ENCODE measurements at places on chromosomes 2 and 18.

DNA sequence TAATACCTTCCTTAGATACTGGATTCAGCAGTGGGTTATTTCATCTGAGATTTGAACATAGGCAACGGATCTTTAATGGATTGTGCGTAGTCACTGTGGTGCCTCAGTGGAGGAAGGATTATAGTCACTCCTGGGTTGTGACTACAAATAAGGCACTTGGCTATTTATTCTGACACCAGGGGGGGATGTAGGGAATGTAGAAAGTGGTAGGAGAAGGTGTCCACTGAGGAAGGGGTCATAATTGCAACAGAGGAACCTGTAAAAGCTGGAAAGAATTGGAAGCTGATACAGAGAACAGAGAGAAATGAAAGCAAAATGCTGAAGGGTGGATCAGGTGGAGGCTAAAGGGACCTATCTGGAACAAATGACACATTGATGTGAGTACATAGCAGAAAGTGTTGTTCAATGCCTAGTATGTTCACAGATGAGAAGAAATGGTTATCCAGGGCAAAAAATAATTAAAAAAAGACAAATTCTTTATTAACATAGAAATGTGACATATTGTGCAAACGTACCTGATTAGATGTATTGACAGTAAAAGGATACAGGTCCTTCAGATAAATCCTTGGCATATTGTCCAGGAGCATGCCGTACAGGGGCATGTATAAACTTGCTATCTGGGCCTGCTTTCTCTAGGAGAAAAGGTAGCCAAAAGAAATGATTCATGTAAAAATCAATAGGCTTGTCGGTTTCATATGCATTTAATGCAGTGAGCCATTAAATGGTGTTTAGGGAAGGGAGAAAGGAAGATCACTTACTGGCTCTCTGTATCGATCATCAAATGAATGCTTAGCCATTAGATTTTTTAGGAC lies 91.2 kb upstream of the CCDC195 start:
- DNase-seq = peak; percentile 20

DNA sequence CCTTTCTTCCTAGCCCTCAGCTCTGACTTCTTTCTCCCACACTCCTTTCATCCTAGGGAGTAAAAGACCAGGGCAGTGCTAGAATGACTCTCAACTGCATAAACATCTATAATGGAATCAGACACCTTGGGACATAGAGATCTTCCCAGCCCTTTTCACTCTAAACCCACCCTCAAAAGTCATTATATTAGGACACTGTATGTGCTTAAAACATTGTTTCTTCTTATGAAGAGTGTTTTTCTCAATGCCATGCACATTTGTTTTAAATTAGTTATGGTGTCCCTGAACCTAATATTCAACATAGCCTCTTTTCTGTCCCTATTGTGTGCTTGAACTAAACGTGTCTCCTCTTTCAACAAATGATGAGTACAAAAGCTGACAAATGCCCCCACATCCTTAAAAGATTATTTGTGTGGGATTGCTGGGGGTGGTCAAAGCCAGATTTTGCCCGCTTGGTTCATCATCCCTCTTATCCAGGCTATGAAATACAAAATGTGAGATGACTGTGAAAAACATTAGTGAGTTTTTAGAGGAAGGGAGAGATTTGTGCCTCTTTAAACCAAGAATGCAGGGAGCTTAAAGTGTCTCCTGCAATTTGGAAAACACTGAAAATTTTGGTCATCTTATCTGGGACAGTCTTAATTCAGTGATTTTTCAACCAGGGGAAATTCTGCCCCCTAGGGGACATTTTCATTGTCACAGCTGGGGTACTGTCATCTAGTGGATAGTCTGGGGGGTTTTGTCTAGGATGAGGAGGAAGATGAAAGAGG lies 29.0 kb downstream of the SERPINB5 start:
- peak; percentile 63 for DNase-seq

- no peak for DNase-seq
These were observed 218.2 kb upstream of the CELF4 start for GRCh38 chr18:37783771-37784170.

GRCh38 chr2:235064976-235065375 lies 113.2 kb downstream of the SH3BP4 start:
- no peak for DNase-seq

DNA sequence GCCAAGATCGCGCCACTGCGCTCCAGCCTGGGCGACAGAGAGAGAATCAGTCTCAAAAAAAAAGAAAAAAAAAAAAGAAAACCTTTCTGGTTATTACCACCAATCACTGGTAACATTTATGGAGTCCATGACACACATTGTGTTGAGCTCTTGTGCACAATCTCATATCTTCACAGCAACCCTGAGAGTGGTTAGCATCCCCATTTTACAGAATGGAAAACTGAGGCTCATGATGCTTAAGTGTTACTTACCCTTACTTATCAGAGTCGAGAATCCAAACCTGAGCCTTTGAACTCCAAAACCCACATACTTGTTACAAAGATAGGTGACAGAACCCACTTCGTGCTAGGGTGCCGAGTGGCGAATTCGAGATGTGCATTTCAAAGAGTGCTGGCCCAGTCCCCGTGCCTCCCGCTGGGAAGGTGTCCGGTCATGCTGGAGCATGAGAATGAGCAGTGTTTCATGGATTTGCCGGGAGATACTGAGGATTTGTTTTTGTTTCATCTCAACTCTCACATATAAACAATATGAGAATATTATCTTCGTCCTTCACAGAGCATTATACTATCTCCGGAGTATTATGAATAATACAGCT lies 50.9 kb downstream of the CYP27C1 start:
- no peak for DNase-seq

- DNase-seq = peak; percentile 65
These were observed 1.0 kb upstream of the ANKRD62 start for GRCh38 chr18:12092398-12093229.

DNA sequence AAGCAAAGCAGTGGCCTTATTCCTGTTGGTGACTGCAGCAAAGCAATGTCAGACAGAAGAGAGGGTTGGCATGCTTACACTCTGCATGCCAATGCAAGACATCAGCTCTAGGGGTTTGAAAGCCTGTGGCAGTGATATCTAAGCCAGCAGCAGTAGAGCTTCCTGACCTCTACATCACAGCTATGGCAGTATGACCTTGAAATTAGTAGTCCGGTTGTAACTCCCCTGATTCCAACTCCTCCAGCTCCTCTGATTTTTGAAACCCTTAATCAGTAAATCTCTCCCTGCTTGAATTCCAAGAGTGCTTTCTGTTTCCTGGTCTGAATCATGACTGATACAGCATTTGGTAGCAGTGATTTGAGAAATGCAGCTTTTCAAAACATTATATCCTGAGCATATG lies 60.0 kb upstream of the LRP1B start:
- peak; percentile 37 for DNase-seq

DNA sequence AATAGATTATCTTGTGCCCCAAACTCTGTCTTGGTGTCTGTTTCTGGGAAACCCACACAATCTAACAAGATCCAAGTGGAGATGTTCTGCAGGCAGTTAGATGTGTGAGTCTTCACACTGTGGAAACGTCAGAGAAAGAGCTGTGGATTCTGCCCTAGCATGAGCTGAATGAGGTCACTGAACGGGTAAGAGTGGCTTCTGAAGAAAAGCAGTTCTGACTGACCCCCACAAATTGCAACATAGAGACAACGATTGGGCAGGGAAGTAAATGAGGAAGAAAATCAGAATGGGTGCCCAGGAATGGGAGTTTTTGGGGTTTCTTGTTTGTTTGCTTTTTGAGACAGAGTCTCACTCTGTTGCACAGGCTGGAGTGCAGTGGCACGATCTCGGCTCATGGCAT lies 12.9 kb upstream of the RPL37A start:
- no peak for DNase-seq

- no peak for DNase-seq
These were observed 38.7 kb upstream of the UXS1 start for GRCh38 chr2:106232638-106233349.

DNA sequence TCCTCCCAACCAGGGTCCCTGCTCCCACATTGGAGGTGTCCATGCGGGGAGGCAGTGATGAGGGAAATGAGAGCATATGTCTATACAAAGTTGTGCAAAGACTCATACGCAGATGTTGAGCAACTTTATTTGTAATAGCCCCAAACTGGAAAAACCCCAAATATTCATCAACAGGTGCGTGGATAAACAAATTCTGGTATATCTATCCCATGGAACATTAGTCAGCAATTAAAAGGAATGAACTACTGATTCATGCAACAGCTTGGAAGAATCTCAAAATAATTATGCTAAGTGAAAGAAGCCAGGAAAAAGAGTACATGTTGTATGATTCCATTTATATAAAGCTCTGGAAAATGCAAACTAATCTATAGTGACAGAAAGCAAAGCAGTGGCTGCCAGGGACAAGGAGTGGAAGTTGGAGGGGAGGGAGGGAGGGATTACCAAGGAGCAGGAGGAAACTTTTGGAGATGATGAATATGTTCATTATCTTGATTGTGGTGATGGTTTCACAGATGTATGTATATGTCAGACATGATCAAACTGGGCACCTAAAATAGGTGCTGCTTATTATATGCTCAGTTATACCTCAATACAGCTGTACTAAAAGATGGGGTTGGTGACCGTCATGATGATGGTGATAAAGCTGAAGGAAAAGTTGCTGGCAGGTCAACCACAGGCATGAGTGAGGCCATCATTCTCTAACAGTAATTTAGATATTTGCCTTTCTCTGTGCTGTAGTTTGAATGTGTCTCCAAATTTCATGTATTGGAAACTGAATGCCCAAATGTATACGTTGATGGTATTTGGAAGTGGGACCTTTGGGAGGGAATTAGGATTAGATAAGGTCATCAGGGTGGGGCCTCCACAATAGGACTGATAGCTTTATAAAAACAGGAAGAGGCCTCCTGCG lies 270.9 kb downstream of the CYP26B1 start:
- no peak for DNase-seq

- DNase-seq = no peak
These were observed 103.9 kb upstream of the FHL2 start for GRCh38 chr2:105502625-105503334.

GRCh38 chr18:56615738-56616520 lies 22.5 kb downstream of the TXNL1 start:
- DNase-seq = no peak

- DNase-seq = no peak
These were observed 8.7 kb upstream of the WIPF1 start for GRCh38 chr2:174606336-174606735.

DNA sequence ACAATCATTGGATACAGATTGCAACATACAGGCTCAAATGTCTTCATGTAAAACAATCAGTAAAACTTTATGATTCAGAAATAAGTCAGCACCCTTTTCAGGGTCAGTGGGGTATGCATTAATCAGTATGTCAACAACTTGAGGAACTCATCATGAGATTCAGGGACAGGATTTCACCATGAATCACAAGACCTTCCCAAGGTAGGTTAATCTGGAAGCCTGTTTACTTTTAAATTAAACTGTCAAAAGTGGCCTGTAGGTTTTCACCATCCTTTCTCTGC lies 104.8 kb downstream of the SP100 start:
- DNase-seq = no peak

DNA sequence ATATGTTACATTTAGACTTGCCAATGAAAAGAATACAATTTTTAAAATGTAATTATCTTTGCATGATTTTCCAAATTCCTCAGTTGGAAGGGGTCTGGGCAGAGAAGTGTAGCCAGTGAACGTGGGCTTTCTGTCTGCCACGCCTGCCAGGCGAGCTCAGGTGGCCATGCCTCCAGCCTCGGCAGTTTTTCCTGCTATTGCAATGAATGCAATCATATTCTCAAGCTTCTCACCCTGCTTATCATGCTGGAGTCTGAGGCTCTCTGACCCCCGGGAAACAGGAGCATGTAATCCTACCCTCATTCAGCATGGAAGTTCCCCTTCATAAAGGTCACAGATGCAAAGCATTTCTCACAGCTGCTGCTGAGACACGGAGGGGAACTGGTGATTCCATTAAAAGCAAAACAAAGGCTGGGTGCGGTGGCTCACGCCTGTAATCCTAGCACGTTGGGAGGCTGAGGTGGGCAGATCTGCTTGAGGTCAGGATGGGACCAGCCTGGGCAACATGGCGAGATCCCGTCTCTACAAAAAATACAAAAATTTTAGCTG lies 154.8 kb downstream of the MBP start:
- DNase-seq = no peak

- no peak for DNase-seq
These were observed 44.6 kb downstream of the TANK start for GRCh38 chr2:161204846-161205245.

DNA sequence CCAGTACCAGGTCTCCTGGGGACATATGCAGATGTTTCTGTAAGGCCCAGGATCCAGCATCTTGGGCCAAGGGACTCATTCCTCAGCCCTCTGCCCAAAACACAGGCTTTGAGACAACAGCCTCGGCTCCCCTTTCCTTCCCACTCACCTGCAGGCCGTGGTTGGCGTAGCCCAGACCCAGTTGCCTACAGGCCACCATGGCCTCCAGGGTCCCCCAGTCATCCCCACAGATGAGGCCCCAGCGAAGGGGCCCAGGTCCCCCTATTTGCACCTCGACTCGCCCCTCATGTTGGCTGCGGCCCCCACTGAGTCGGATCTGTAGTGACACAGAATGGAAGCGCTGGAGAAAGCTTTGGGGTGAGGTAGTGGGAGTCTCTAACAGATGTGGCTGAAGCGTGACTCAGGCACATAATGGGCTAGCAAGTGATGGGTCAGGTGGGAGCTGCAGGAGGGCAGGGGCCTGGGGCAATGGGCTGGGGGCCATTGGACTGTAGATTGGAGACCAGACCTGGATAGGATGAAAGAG lies 5.8 kb downstream of the HTRA2 start:
- no peak for DNase-seq

DNA sequence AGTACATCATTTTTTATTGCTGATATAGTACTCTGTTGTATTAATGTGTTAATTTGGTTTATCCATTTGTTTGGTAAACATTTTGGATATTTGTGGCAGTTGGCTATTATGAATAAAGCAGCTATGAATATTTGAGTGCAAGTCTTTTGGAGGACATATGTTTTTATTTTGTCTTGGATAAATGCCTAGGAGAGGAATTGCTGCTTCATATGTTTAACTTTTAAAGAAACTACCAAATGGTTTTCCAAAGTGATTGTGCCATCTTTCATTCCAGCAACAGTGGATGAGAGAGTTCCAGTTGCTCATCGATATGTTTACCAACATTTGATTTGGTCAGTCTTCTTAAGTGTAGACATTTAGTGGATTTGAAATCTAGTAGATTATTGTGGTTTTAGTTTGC lies 51.8 kb downstream of the MERTK start:
- DNase-seq = no peak

DNA sequence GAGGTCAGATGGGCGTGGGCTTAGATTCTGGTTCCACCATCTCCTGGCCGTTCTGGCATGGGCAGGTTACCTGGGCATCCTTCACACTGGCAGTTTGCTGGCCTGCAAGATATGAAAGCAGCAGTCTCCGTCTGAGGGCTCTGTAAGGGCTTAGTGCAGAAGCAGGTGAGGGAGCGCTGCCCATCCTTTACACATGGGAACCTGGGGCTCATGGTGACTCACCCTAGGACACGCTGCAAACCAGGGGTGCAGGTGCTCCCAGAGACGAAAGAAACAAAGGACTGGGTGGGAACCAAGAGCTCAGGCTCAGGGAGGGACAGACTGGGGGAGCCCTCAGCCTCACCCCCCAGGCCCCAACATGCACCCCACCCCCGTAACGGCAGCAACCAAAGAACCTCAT lies 10.7 kb upstream of the ID2 start:
- no peak for DNase-seq

GRCh38 chr2:96485350-96485749 lies 19.8 kb downstream of the NEURL3 start:
- no peak for DNase-seq
